Spinal cord (tissue), 10 donors: ENCODE measurements at places on chromosomes 13 and 19. TPM values are rescaled to one million over a fixed set of nuclear protein-coding genes. Genes with fewer than 3 reads are reported as not detected.

DNA sequence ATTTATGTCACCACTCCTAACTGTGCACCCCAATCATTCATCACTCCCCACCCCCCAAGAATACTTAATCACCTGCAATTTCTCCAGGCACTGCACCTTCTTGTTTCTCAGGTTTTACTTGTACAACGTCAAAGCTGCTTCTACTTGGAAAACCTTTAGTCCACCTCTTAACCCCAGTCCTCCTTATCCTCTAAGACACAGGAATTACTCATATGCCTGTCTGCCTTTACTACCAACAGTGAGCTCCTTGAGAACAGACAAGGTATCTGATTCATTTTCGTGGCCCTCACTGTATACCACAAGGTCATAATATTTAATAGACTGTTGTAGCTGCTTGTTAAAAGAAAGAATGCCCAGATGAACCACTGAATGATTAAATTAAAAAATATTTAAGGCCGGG is 21.0 kb upstream of the NDFIP2 start:
- DNase-seq = no peak

Gene CLDN10
- total RNA-seq = 14.5 TPM

DNA sequence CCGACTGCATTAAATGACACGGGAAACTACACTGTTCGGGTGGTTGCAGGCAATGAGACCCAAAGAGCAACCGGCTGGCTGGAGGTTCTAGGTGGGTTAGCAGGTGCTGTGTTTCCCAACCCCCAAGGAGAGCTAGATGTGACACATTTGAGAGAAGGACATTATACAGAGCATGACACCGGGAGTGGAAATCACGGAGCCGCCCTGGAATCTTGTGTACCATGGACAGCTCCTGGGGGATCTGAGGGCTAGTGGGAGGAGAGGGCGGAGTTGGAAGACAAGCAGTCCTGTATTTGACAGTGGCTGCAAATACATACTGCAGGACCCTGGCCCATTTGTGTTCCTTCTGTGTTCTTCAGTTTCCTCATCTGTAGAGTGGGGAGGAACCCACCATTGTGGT is 2.3 kb downstream of the CEACAM18 start:
- DNase-seq = no peak

Gene CEACAM4
- total RNA-seq = 0.17 TPM

Gene SIGLEC14
- total RNA-seq = 1.1 TPM

GRCh38 chr19:15812060-15812722 is 3.3 kb downstream of the OR10H1 start:
- no peak for DNase-seq

Gene CABP5
- not detected for total RNA-seq

DNA sequence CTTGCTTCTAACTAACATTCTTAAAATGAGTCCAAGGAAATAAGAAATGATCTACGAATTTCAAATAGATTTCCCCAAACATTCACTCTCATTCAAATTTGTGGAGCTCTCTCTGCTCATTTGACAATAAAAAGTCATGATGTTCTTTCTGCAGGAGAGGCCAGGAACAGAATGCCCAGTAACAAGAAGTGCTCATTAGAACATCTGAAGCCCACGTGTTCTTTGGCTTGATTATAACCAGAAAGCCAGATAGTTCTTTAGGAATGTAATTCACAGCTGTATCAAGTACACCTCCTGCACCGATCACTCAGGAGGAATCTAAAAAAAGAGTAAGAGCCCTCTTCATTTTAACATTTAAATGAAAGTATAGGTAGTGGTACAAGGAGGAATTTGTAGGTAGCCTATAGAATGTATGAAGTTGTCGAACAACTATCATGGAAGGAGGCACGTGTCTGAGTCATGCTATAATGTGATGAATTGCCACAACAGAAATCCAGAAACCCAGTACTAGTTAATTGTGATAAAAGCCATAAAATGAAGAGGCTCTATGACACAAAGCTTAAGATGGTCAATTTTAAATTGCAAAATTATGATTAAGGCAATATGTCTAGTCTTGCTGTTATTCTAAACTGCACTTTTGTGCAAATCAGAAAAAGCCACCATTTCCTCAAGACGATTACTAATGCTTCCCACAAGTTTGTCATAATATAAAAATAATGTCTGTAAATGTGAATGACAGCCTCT is 12.8 kb downstream of the MEDAG start:
- no peak for DNase-seq
